ENCODE measurements at places on chromosomes 12 and 14. TPM values are rescaled to one million over a fixed set of nuclear protein-coding genes. Genes with fewer than 3 reads are reported as not detected.

DNA sequence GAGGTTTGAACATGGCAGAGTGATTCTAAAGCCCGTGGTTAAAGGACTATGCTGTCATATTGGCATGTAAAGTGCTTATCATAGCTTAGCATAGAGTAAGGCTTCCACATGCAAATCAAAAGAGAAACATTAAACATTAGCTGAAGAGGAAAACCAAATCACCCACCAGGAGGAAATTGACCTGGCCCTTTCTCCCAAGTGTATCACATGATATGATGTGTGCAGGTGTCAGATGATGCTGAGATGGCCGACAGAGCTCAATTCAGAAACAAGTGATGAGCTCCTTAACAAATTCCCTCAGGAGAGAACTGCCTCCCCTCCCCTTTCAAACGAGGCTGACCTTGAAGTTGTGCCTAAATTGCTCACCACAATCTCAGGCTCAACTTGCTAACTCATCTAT is 217.1 kb upstream of the BTG1 start:
- no peak for DNase-seq

DNA sequence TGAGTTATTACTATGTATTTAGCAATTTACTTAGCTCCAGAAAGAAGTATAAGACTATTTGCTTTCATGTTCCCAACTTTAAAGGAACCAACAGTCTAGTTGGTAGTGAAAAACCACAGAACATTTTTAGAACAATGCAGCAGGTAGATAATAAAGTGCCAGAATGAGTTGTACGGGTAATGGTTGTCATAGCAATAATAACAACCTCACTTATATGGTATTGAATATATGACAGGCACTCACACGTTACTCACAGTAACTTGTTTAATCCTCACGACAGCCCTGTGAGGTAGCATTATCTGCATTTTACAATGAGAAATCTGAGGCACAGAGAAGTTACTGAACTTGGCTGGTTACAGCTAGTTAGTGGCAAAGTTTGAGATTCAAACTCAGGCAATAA is 10.6 kb upstream of the GAPDH start:
- DNase-seq, result no peak

FOXG1 gene
- total RNA-seq, result 0.29 TPM

PZP gene
- not detected for total RNA-seq

DNA sequence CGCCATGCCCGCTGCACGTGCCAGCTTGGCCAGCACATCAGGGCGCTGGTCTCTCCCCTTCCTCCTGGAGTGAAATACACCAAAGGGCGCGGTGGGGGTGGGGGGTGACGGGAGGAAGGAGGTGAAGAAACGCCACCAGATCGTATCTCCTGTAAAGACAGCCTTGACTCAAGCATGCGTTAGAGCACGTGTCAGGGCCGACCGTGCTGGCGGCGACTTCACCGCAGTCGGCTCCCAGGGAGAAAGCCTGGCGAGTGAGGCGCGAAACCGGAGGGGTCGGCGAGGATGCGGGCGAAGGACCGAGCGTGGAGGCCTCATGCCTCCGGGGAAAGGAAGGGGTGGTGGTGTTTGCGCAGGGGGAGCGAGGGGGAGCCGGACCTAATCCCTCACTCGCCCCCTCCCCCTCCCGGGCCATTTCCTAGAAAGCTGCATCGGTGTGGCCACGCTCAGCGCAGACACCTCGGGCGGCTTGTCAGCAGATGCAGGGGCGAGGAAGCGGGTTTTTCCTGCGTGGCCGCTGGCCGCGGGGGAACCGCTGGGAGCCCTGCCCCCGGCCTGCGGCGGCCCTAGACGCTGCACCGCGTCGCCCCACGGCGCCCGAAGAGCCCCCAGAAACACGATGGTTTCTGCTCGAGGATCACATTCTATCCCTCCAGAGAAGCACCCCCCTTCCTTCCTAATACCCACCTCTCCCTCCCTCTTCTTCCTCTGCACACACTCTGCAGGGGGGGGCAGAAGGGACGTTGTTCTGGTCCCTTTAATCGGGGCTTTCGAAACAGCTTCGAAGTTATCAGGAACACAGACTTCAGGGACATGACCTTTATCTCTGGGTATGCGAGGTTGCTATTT is 914 bp upstream of the CCND2 start:
- DNase-seq, result no peak

DNA sequence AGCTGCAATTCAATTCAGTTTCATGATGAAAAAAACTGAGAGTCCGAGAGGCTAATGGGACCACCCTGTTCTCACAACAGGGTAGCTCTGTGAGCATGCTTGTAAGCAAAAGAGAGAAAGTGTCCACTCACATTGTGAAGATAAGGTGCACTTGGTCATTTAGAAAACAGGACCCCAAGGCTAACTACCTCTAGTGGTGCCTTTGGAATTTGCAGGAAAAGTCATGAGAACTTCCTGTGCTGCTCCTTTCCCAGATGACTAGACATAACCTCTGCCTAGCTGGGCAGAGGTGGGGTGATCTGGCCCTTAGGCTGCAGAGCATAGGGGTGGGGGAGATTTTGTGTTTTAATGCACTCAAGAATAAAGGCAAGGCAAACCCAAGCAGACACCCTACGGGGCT is 118.9 kb downstream of the STAB2 start:
- no peak for DNase-seq

CCDC175 gene
- 0.19 TPM for total RNA-seq

- no peak for DNase-seq
Observed at GRCh38 chr14:104189629-104190335, 51.4 kb downstream of the KIF26A start.

LRP1 gene
- 92.5 TPM for total RNA-seq

KCNK10 gene
- 0.63 TPM for total RNA-seq

GRCh38 chr12:113220593-113221180 is 577 bp upstream of the TPCN1 start:
- no peak for DNase-seq

All from H1 (cell line).